Stimulated activated CD4-positive, alpha-beta T cell treated with anti-CD3 and anti-CD28 coated beads, Interleukin-4, amount 100 ng/mL, for 4 hours (primary cell): ENCODE measurements at places on chromosomes 2 and 18.
A peak's percentile ranks its signal among the peaks of the same experiment; 100 is the strongest.

GRCh38 chr18:34097312-34097711 is 127.4 kb downstream of the NOL4 start:
- DNase-seq: no peak

- DNase-seq: no peak
Measured at GRCh38 chr2:39867268-39867667, 88.2 kb upstream of the THUMPD2 start.

GRCh38 chr2:111981666-111982065 is 73.4 kb upstream of the TMEM87B start:
- no peak for DNase-seq

GRCh38 chr2:236638707-236639106 is 69.1 kb downstream of the ACKR3 start:
- no peak for DNase-seq

DNA sequence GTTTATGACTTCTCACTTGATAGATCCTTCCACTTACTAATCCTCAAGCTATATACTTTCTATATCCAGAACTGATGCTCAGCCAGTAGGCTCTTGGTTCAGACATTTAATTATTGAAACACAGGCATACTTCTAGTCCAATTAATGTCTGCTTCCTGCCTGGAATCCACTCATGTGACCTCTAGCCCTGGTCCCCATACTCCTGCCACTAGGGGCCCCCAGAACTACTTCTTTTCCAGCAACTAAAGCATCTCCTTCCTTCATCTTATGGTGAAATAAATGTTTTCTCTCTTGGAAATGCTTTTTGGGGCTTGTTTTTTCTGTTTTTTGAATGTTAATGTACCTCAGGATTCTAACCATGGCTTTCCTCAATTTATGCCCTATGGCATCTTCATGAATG is 527.6 kb downstream of the SATB2 start:
- DNase-seq: no peak

DNA sequence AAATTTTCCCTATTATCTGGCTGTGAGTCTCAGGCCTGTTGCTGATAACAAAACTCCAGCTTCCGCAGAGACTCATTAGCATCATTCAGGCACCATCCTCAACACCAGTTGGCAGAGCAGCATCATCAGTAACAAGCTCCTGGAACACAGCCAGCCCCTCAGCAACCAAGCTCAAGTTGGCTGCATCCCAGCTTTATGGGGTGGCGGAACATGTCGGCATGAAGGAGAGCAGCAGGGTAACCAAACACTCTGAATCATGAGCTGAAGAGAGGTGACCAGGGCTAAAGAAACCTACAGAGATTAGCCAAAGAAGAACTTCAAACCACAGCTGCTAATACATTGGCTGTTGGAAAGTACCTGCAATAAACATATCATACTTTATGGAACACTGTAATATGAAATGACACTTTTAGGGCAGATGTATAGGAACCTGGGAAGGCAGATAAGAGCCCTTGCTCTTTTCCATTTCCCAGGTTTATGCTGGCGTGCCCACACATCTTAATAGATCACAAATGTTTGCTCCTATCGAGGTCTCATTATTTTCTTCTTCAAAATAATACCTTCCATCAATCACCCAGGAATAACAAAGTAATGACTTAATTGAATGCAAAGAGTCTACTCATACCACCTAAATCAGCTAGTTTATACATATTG is 63.8 kb downstream of the PDE11A start:
- no peak for DNase-seq

- no peak for DNase-seq
Measured at GRCh38 chr2:10016001-10016801, 27.1 kb upstream of the KLF11 start.

DNA sequence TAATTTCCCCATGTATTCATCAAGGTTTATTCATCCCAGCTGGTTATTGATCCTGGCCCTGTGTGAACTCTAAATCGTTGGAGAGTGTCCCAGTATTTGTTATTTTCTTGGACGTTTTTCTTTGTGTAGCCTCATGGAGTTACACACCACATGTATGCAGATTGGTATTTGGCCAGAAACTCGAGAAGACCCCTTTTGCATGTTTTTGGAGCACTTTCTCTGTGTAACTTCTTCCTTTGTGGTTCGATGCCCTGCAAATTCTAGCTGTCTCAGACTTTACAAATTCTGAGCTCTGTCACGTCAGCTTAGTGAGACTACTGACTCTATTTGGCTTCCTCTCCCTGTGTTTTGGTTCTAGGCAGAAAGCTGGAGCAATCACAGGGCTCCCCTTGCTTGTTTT is 198.7 kb downstream of the MCFD2 start:
- DNase-seq: no peak

- DNase-seq: no peak
Measured at GRCh38 chr18:54388203-54389142, 30.8 kb downstream of the C18orf54 start.

DNA sequence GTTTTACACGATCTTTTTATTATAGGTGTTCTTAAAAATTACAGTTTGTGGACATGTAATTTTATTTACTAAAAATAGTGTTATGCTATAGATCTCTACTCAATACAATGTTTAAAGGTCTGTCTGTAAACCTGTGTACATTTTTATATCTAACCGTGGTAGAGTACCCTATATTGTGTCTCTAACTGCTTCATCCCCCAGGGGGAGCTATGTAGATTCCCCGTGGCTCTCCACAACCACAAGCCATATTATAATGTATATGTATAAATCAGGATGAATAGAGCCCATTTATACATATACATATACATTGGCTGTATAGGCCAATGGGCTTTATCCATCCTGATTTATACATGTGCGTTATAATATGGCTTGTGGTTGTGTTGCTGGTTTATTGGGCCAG is 59.4 kb downstream of the ADAM23 start:
- DNase-seq: no peak

DNA sequence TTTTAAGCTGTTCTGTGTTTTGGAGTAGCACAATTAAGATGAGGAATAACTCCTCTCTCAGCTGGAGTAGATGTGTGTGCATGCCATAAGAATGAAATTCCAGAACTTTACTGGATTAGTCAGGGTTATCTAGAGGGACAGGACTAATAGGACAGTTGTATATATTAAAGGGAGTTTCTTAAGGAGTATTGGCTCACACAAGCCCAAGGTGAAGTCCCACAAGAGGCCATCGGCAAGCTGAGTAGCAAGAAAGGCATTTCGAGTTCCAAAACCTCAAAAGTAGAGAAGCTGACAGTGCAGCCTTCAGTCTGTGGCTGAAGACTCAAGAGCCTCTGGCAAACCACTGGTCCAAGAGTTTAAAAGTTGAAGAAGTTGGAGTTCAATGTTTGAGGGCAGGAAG is 113.7 kb downstream of the RIT2 start:
- no peak for DNase-seq

GRCh38 chr18:3281456-3282400 is 19.8 kb downstream of the MYL12B start:
- DNase-seq: no peak

- DNase-seq: no peak
Measured at GRCh38 chr2:43227830-43228281, 1.4 kb upstream of the ZFP36L2 start.

DNA sequence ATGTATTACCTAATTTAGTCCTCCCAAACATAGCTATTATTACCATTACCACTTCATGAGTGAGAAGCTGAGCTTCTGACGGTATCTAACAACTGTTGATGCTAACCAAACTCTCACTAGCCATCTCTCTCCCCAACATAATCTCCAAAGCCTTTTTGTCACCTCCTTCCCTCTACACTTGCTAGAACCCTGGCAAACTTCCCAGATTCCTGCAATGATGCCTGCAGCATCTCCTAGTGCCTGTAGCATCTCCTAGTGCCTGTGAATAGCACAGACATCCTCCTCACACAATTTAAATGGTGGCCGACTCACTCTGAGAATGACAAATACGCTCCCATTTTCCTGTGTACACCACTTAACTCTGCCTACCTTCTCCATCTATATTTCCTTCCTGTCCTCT is 126.7 kb downstream of the STK39 start:
- DNase-seq: no peak

- no peak for DNase-seq
Measured at GRCh38 chr2:60409531-60409871, 144.0 kb downstream of the BCL11A start.

DNA sequence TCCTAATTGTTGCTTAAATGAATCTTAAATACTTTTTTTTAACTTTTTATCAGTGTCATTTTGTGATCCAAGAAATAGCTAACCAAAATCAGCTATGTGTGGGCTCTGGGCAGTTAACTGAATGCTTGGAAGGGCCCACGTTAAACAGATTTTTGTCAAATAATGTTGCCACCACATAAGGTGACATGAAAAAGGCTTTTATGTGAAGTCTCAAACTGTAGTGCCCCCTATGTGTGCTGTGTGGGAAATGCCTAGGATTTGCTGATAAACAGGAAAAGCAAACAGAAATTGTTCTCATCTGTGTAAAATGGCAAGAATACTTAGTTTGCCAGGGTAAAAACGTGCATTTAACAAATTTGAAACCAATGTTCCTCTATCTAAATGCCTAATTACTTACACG is 242.2 kb downstream of the ZNF516 start:
- no peak for DNase-seq

DNA sequence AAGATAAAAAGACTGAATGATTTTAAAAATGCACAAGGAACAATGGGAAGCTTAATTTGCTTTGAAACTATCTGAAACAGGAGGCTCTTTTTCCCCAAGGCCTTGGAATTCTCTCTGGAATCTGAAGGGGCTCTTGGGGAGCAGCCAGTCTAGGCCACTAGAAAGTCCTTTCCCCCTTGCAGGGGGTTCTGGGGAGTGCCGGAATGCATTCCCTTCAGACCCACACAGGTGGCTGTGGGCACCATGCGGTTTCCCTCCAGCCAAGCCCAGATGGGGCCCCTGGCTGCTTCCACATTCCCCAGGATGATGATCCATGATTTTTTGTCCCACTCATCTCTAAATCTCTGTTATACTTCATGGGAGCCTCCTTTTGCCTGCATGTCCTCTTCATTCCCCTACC is 10.7 kb downstream of the GPR45 start:
- no peak for DNase-seq

DNA sequence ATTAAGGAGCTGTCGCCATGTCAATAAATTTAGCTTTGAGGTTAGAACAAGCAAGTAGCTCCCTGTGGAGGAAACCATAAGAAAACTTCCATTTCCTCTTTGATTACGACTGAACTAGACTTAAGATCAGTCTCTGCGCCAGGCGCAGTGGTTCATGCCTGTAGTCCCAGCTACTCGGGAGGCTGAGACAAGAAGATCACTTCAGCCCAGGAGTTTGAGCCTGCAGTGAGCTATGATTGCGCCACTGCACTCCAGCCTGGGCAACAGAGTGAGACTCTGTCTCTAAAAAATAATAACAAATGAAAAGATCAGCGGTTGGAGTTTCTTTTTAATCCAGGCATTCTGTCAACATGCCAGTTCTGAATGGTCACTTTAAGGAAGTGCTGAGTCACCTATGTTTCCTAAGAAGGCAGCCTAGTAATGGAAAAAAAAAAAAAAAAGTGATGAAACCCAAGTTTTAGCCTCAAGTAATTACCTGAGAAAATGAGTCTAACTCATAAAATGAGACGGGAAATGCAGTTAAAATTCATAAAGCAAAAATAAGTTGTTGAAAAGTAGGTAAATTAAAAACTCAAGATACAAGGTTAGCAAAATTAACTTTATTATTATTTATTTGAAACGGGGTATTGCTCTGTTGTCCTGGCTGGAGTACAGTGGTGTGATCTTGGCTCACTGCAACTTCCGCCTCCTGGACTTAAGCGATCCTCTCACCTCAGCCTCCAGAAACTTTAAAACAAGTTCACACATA is 10.2 kb downstream of the C18orf32 start:
- DNase-seq: no peak

DNA sequence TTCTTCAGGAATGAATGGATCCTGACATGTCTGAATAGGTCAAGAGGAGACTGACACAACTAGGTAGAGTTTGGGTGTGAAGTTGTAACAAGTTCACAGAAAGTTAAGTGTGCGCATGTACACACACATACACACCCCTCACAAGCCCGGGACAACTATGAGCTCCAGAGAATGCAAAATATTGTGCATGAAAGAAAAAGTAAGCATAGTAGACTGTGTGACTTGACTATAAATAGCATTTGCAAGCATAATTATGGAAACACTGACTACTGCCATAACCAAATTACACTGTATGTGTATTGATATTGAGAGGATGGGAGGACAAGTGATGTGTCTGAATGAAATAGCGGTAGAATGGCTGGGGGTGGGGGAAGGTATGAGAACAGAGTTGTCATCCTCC is 157.1 kb upstream of the NCK2 start:
- DNase-seq: no peak

DNA sequence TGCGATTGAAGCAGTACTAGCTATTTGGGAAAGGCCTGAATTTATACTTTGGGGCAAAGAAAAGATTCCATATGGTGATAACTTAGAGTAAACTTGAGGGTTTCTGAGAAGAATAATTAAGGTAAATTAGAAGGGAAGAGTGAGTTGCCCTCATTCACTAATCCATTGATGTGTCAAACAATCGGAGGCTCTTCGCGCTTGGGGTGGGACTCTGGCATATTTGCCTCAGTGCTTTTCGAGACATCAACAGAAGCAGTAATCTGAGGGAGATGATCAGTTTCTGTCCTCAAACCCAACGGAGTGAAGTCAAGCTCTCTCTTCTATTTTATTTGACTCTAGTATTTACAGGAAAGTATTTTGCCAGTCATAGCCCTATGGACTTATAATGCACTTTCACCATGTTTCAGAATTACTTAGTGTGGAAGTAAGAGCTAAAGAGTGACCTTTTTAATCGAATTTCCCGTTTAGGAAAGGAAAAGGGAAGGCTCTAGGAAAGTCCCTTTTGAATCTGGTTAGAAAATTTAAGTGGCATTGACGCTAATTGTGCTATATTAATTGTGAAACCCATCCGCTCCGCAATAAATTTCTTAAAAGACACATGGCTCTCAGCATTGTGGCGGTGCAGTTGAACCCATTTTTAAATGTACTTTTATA is 1.3 kb downstream of the RAB10 start:
- DNase-seq: no peak

GRCh38 chr2:204312105-204312504 is 233.2 kb upstream of the PARD3B start:
- DNase-seq: no peak

GRCh38 chr2:207474863-207475485 is 54.8 kb upstream of the CREB1 start:
- DNase-seq: peak; percentile 18

DNA sequence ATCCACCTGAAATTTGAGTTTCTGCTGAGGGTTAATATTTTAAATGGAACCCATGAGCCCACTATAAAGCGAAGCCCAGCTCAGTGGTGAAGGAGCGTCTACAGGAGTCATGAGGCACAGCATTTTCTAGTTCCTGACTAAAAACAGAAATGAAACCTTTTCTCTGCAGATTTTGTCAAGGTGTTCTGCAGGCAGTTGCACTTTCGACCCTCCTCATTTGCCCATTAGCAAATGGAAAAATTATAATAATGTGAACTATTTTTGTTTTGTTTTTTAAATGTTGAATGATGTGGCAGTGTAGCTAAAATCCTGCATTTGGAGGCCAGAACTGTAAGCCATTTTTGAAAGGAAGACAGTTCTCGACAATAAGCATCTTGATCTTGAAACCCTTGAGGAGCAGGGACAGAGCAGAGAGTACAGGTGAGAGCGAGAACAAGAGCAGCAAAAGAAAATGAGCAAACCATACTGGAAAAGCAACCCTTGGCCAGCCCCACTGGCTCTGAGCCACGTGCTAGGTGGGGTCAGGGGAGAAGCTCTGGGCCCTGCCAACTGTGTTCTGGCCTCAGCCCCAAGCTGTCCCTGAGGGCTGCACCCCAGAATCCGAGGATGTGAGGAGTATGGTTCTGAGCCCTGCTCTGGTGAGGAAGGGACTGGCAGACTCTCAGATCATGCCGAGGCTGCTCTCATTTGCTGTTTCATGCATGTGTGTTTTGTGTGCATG is 26.4 kb upstream of the COPS8 start:
- no peak for DNase-seq

GRCh38 chr2:16655445-16655837 is 10.2 kb downstream of the CYRIA start:
- DNase-seq: no peak
